Spinal cord (tissue), 10 donors: ENCODE measurements at places on chromosomes 12 and 14. TPM values are rescaled to one million over a fixed set of nuclear protein-coding genes. Genes with fewer than 3 reads are reported as not detected.
A peak's percentile ranks its signal among the peaks of the same experiment; 100 is the strongest.

KCNA5 gene
- 9.2 TPM for total RNA-seq

- peak overlapping the region; percentile 98 for H3K27ac ChIP-seq
- no peaks in the 10 kb centered on the region for H3K4me1 ChIP-seq
- H3K27me3 ChIP-seq: no peaks in the 10 kb centered on the region
- no peak for DNase-seq
- H3K36me3 ChIP-seq: no peaks in the 10 kb centered on the region
- H3K4me3 ChIP-seq: peak overlapping the region; percentile 95
These were observed 1.2 kb downstream of the FUT8 start for GRCh38 chr14:65413739-65414045.

DNA sequence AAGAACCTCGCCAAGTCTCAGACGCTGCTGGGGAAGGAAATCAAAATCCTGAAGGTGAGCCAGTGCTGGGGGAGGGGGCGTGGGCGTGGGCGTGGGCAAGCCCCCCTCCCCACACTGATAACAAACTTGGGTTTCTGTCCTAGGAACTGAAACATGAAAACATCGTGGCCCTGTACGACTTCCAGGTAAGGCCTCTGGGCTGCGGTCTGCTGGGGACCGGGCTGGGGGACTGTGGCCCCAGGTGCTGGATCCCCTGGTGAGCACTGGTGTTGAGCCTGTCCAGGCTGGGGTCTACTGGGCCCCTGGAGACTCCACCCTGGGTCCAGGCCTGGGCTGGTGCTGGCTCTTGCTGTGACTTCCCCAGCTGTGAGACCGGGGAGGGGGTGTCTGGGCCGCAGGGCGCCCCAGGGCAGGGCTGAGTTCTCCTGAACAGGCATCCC lies 1.2 kb downstream of the ULK1 start:
- H3K4me1 ChIP-seq: peaks cover 24% of the 10 kb centered on the region
- peaks cover 41% of the 10 kb centered on the region for H3K36me3 ChIP-seq
- peak overlapping the region; percentile 60 for H3K4me3 ChIP-seq
- no peaks in the 10 kb centered on the region for H3K27me3 ChIP-seq

DNA sequence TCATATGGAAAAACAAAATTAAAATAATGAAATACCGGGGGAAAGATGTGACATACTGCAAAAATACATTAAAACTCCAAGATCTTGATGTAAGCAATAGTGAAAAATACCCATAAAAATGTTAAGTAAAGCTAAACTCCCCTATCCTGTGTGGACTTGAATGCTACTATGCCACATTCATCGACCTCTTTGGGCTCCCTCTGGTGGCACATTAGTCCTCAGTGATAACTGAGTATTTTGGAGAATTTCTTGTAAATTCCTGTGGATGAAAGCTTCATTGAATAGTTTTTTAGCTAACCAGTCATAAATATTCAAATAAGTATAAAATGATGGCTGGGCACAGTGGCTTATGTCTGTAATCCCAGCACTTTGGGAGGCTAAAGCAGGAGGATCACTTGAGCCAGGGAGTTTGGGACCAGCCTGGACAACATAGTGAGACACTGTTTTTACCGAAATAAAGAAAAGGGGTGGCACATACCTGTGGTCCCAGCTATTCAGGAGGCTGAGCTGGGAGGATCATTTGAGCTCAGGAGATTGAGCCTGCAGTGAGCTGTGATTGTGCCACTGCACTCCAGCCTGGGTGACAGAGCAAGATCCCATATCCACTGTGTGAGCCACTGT lies 42.4 kb upstream of the SGPP1 start:
- H3K4me1 ChIP-seq: no peaks in the 10 kb centered on the region
- H3K36me3 ChIP-seq: no peaks in the 10 kb centered on the region
- no peaks in the 10 kb centered on the region for H3K27me3 ChIP-seq
- no peak overlapping the region for H3K27ac ChIP-seq
- no peak overlapping the region for H3K4me3 ChIP-seq

DNA sequence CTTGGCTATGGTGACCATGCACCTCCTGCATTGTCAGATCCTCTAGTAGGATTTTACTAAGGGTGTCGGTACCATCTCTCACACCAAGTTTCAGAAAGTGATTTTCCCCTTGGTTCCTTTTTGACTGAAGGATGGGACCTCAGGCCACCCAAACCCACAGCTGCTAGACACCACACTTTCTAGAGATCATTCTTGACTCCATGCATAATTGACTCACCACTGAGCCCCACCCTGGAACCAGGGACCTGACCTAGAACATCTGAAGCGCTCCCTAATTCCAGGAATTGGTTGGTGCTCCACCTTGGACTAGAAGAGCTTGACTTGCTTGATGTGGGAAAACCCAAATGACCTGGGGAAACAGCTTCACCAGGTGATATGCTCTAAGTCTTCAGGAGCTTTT lies 206.8 kb upstream of the EGLN3 start:
- H3K4me3 ChIP-seq: no peak overlapping the region
- no peaks in the 10 kb centered on the region for H3K27me3 ChIP-seq
- no peak for DNase-seq
- no peaks in the 10 kb centered on the region for H3K4me1 ChIP-seq
- H3K36me3 ChIP-seq: no peaks in the 10 kb centered on the region

DNA sequence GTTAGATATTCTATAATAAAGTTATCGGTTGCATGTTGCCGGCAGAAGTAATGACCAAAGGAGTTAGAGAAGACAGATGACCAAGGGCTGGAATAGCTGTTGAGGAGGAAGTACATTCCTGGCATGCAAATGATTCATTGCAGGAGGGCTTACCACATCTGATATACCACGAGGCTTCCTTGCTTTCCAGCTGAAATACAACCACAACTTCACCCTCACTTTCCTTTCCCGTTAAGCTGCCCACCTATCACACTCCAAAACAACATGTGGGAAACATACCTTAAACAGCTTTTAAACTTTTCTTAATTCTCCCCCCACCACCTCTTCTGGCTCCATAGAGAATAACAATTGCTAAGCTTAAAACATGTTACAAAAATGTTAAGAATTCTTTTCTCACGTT lies 594.1 kb downstream of the NRXN3 start:
- H3K4me1 ChIP-seq: no peaks in the 10 kb centered on the region
- no peaks in the 10 kb centered on the region for H3K36me3 ChIP-seq
- H3K4me3 ChIP-seq: no peak overlapping the region
- no peaks in the 10 kb centered on the region for H3K27me3 ChIP-seq
- DNase-seq: no peak
